ENCODE measurements at places on chromosomes 5 and 9. TPM values are rescaled to one million over a fixed set of nuclear protein-coding genes. Genes with fewer than 3 reads are reported as not detected.

CNTNAP3B gene
- 2.9 TPM for total RNA-seq

FGD3 gene
- total RNA-seq = 1.4 TPM

MUSK gene
- not detected for total RNA-seq

ELOVL7 gene
- 5.1 TPM for total RNA-seq

UGT3A1 gene
- 1.5 TPM for total RNA-seq

SELENOP gene
- 17.0 TPM for total RNA-seq

CCNJL gene
- 36.2 TPM for total RNA-seq

PLEKHG4B gene
- 43.6 TPM for total RNA-seq

CACNA1B gene
- 5.7 TPM for total RNA-seq

CDH6 gene
- total RNA-seq = 1.4 TPM

POU5F2 gene
- total RNA-seq = 0.06 TPM

Data from H1 (cell line).